ENCODE measurements at places on chromosomes 1 and 21.

GRCh38 chr1:246753670-246754535 lies 29.7 kb downstream of the SCCPDH start:
- DNase-seq, result peak; percentile 11

GRCh38 chr1:174777262-174777661 lies 222.5 kb upstream of the CACYBP start:
- no peak for DNase-seq

GRCh38 chr1:173190101-173190936 lies 16.8 kb downstream of the TNFSF4 start:
- DNase-seq, result no peak

- DNase-seq, result no peak
These were observed 32.1 kb downstream of the ZMYND12 start for GRCh38 chr1:42423681-42424080.

DNA sequence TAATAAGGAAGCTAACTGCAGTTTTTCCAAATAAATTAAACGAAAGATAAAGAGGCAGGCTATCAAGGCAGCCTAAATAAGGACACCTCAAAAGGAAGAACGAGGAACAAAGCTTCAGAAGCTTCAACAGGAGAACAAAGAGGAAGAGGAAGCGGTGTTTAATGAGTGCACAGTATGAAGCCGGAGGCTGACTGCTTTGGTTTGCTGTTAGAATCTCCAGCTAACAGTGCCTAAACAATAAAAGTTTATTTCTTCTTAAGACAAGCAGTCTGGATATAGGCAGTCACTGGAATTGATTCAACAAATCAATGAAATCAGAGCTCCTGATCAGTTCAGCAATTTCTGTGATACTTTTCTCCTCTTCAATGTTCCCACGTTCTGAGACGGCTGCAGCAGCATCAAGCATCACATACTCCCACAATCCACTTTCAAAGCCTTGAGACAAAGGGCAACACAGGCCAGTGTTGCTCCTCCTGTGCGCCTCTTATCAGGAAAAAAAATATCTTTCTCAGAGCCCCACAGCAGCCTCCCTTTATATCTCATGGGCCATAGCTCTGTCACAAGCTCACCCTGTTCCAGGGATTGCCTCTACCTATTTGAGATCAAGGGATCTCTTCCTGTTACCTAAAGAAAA lies 365.6 kb upstream of the ST6GALNAC5 start:
- DNase-seq, result no peak

DNA sequence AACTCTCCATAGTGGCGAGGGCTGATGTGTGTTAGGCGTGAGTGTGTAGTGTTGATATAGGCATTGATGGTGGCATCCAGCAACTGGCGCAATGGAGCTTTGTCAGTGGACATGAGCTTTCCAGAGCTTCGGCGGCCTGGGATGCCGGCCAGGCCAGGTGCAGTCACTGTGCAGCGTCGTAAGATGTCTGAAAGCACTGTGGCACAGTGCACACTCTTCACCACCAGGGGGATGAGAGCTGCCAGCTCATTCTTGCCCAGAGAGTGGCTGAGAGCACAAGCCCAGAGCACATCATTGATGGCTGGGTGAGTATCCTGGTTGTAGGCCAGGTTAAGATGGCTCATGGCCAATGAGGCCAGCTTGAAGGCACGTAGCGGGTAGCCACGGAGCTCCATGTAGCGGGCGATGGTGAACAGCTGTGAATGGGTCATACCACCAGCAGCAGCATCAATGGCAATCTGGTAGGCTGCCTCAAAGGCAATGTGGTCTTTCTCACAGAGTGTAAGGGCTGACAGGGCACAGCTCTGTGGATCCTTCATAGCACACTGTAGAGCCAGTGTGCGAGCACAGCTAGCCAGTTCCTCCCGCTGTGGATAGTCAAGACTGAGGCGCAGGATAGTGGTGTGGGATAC lies 6.7 kb downstream of the UROD start:
- peak; percentile 31 for DNase-seq

DNA sequence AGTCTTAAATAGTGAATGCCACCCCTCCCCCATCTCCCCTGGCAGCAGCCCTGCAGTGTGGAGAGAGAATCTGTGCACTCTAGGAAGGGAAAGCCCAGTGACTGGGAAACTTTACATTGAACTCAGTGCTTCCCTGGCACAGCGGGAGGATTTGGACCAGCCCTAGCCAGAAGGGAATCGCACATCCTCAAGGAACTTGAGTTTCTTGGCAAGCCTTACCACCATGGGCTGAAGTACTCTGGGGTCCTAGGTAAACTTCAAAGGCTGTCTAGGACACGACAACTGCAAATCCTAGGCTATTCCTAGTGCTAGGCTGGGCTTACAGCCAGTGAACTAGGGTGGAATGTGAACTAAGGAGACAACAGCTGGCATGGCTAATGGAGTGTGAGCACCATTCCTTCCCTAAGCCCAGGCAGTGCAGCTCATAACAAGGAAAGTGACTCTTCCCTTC lies 88.3 kb downstream of the COL24A1 start:
- no peak for DNase-seq

DNA sequence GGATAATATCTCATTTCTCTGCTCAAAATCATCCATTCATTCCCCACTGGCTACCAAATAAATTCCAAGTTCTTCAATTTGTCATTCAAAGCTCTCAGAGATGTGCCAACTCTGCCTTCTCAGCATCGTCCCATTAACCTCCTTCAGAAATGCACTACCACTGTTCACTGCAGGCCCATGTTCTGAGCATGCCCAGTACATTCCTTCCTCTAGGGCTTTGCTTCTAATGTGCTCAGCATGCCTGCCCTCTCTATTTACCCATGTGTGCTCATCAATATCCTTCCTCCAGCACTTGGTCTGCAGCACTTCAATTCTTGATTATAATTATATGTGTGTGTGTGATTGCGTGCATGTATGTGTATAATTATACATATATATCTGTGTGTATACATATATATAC lies 36.1 kb upstream of the RGS8 start:
- no peak for DNase-seq

DNA sequence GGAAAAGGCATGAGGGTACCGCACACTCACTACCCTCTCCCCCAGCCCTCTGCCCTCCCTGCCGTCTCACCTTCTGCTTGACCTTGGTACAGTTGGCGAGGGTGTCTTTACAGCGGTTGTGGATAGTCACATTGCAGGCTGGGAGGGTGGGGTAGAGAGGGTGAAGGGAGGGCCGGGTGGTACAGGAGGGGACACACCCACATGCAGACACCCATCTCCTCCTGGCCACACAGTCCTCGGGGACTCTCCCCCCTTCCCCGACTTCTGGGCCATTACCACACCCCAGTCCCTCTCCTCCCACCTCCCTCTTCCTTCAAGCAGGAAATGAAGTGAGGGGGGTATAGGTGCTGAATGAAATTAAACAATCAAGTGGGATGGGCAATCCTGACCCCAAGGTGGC lies 11.6 kb downstream of the ARHGEF2 start:
- no peak for DNase-seq

- no peak for DNase-seq
These were observed 350.9 kb upstream of the PKN2 start for GRCh38 chr1:88333086-88333695.

DNA sequence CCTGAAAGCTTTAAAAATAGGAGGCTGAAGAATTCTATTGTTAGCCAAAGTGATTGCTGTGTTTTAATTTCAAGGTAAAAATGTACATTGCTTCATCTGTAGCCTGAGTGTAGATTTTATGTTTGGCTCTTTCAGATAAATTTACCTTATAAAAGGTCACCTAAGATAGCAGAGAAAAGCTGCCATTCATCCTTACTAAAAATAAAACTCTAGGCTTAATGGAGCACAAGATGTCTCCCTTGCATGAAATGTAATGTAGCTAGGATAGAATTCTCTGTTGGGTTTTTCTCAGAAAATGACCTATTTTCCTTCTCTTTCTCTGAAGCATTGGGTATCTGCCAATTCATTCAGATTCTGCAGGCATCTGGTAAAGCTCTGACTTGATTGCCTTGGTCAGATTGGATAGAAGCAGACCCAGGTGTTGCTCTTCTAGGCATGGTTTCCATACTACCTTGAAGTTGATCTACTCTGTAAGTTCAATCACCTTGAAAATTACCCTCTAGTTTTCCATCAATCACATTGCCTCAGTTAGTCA lies 176.6 kb upstream of the GORAB start:
- no peak for DNase-seq

GRCh38 chr1:46043458-46044017 lies 88.9 kb downstream of the PIK3R3 start:
- DNase-seq, result no peak

GRCh38 chr1:52601519-52601918 lies 652 bp upstream of the GPX7 start:
- no peak for DNase-seq

DNA sequence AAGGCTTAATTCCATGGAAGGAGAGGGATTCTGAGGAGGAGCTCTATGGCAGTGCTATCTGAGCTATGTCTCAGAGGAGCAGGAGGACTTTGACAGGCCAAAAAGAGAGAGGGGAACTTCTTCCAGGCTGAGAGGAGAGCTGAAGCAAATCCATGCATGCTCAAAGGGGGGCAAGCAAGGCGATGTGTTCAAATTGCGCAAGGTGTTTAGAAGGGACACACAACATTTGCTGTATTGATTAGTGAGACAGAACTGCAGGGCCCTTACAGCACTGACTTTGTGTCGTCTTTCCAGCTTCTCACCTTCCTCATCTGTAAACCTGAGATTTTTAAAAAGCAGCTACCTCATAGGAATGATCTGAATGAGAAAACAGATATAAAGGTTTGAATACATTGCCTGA lies 145.3 kb downstream of the DAB1 start:
- no peak for DNase-seq

- no peak for DNase-seq
These were observed 10.6 kb downstream of the S100A6 start for GRCh38 chr1:153525088-153525728.

- no peak for DNase-seq
These were observed 14.4 kb downstream of the CD34 start for GRCh38 chr1:207896547-207896946.

- no peak for DNase-seq
These were observed 225.7 kb upstream of the KCNK2 start for GRCh38 chr1:214856843-214857242.

GRCh38 chr1:204885790-204886189 lies 15.1 kb downstream of the NFASC start:
- no peak for DNase-seq

DNA sequence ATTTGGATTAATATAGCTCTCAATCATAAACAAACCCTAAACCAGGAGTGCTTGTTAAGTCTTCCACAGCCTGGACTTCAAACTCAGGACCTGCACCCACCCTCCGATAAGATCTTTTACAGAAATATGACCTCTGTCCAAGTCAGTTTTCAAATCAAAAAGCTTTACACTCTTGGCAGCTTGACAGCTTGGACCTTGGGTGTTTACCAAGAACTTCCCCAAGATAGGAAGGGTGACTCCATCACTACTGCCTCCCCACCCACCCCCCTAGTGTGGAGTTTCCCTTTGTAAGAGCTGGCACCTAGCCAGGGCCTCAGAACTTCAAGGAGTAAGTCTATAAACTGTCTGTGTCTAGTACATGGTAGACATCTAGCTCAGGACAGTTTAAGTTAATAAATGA lies 9.6 kb downstream of the BCAR3 start:
- DNase-seq, result no peak

GRCh38 chr1:183003203-183003602 lies 20.0 kb upstream of the LAMC1 start:
- no peak for DNase-seq

DNA sequence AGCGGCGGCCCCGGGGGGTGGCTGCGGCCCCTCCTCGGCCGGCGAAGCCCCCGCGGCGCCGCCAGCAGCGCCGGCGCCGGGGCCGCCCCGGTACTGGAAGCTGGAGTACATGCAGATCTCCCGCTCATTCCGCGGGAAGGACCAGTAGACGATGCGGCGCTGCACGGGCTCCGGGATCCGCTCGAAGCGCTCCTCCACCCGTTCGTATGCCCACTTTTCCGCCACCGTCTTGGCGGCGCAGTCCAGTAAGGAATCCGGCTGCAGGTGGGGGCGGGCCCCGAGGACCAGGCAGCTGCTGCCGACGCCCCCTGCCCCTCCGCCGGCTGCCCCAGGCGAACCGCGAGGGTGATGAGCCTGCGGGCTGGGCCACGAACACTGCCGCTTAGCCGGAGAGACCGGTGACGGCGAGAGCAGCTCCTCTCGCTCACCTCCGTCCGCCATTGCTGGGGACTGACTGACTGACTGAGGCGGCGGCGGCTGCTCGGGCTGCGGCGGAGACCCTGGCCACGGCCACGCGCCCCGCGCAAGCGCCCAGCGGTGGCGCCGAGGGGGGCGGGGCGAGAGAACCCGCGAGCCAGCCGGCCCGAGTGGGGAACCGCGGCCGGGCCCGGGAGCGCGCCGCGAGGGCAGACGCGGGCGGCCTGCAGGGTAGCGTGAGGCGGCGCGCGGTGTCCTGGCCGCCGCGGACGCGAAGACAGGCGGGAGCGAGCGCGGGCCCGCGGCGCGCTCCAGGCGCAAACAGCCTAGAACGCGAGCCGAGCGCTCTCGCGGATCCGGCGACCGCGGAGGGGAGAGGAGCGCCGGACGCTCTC lies at the start of gene ZSWIM5:
Gene ZSWIM5 (minus strand): TSS at position 696 of the 812 bp plus-strand sequence. CDS start 255 bp downstream, at position 441.
- peak; percentile 42 for DNase-seq

DNA sequence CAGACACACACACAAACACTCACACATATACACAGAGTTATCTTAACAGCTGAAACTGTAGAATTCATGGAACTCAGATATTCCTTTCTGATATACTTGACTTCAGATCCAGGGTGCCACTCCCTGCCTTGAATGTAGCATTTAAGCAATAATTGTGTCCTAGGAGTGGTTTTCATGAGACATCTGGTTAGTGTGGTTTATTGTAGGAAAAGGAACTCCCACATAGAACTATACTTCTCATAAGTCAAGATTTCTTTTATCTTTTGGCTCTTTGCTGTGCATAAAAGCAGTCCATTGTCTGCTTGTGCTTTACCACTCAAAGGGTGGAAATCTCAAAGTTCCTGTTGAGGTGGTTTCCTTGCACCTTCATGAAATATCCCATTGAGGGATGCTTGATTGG lies 272.6 kb upstream of the SGIP1 start:
- DNase-seq, result no peak

DNA sequence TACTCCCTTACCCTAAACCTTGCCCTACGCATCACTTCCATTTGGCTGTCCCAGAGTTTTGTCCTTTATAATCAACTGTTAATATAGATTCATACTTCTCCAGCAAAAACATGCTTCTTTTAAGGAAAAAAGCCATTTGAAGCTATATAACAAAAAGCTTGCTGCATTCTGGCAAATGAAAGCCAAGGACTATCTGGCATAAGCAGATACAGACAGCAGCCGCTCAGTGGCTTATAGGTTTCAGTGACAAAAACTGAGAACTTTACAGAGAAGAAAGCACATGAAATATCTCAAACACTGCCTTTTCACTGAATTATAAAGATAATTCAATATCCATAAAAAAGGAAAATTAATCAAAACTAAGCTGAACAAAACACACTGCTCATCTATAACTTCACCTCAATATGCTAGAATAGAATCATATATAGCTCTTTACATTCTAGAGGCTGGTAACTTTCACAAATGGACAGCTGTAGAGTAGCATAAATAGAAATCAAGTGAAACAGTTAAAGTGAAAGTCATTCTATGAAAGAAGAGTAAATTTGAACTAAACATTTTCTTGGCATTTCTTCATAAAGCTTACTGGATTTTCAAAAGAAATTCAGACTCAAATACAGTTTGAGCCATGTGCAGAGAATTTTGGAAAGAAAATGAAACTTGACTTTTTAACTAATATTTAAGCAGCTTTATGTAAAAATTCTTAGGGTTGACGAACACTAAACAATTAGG lies 19.6 kb downstream of the CDC42BPA start:
- no peak for DNase-seq

All from stimulated activated CD8-positive, alpha-beta memory T cell treated with anti-CD3 and anti-CD28 coated beads, Interleukin-7, amount 100 ng/mL, for 48 hours (primary cell).